ENCODE measurements at places on chromosomes 5 and 9.
A peak's percentile ranks its signal among the peaks of the same experiment; 100 is the strongest.

- no peak for DNase-seq
Measured at GRCh38 chr5:34041247-34041972, 1.6 kb downstream of the C1QTNF3 start.

- no peak for DNase-seq
Measured at GRCh38 chr9:71830929-71831328, 62.6 kb upstream of the CEMIP2 start.

GRCh38 chr5:134079748-134080581 is 34.5 kb upstream of the TCF7 start:
- DNase-seq = no peak

GRCh38 chr5:79973511-79973910 is 17.6 kb downstream of the MTX3 start:
- no peak for DNase-seq

DNA sequence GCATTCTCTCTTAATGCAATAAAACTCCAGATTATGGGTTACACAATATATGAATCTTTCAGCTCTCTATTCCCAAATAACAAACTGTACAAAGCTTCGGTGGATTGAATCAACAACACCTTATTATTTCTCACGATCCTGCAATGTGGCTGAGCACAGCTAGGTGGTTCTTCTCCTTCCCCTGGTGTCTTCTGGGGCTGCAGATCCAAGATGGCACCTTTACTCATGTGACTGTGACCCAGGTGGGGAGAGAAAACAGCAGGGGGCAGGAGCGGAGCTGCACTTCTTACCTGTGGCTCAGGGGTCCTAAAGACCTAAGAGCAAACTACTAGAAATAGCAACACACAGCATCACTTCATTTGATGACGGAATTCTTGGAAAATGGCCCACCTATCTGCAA is 233.1 kb downstream of the IRX1 start:
- no peak for DNase-seq

DNA sequence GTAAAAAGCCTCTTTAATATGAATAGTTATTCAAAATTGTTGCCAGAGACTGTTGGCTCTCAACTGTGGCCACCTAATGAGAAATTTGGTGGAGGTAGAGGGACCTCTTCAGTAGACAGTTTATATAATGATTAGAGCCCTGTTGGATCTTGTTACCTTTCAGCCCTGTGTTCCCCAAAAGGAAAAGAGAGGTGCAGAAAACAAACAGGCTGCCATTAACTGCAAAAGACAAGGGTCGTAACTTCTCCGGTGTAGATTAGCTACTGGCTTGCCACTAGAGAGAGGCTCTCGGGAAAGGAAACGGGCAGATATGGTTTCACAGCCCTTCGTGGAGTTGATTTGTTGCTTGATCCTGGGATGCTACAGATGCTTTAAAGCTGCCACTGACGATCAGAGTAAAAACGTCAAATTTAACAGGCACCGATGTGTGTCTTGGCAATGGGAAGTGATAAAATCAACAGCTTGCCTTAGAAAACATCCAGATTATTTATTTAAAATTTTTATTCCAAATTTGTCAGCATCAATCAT is 7.8 kb downstream of the FST start:
- no peak for DNase-seq

DNA sequence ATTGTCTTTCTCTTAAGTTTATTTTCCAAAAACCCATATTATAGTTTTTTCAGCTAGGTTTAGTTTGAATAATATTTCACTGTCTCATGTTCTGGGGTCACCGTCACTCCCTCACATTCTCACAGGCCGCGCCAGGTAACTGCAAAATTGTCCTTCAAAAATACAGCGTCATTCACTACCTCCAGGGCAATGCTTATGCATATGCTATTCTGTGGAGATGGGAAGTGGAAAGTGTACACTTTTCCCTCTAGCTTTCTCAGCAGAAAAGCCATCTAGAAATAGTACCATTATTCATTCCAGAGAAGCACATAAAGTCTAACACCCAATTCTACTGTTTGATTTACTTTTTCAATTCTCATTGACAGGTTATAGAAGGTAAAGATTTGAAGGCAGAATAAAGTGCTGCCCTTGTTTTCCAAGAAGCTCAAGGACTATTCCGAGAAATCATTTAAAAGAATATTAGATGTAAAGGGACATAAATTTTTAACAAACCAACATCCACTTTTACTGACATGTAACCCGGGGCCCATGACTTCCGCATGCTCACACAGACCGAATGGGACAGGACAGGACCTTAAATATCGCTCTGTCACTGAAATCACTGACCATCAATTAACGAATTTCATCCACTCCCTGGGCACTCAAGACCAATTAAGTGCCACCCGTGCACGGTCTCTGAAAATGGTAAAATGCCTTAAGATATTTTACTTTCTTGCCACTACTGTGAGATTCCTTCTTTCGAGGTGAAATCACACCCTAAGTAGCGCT is 720 bp downstream of the NUDT12 start:
- peak; percentile 57 for DNase-seq

DNA sequence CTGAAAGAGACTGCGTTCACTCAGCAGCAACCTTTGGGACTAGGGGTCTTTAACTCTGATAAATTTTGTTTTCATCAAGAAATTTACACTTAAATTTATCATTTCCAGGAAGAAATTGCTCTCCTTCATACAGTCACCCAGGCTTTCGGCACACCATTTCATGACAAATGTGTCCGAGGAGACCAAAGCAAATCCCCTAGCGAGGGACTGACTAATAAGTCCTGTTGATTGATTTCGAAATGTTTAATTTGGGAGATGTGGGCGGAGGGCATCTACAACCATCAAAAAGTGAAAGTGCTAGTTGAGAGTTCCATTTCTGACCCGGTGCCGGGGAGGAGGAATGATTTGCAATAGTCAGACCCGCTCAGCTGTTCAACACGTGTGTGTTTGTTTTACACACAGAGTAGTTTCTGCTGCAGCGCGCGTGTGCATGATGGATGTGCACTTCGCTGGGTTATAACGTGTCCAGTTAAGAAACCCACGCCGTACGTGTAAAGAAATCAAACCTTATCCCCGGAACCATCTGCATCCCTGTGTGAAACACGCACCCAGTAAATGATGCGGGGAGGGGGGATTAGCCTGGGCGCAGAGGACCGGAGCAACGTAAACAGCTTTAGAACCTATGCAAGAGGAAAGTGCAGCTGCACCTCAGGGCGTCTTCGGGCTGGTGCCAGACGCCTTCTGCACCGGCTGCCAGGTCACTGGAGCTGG is 845 bp upstream of the NR4A3 start:
- peak; percentile 41 for DNase-seq

GRCh38 chr5:73426034-73426433 is 22.5 kb downstream of the FOXD1 start:
- DNase-seq = no peak

DNA sequence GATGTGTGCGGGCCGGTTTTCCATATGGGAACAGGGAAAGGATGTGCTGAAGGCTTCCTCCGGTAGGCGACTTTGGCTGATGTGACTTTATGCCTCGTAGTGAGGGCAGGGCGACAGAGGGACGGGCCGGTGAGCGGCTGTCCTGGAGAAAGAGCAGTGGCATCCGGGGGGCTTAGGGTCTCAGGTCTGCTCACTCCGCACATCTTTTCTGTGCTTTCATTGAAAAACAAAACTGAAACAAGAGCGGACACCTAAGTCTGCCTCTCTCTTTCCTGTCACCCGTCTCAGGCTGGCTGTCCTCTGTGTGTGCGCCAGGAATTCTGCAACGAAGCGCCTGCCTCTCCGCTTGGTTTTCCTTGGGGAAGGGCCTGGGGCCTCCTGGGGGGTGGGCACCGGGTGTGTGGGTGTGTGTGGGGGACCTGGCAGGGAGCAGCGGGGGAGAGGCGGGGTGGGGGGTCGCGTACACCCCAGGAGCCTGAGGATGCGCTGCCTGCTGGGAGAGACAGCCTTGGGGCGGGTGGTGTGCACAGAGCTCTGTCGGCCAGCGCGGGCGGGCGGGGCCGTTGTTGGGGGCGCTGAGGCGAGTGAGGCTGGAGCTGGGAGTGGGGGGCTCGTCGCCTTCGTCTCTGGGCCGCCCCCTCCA is 580 bp upstream of the PRRX2 start:
- DNase-seq = no peak

- DNase-seq = no peak
Measured at GRCh38 chr5:74243634-74244033, 396.9 kb downstream of the ENC1 start.

DNA sequence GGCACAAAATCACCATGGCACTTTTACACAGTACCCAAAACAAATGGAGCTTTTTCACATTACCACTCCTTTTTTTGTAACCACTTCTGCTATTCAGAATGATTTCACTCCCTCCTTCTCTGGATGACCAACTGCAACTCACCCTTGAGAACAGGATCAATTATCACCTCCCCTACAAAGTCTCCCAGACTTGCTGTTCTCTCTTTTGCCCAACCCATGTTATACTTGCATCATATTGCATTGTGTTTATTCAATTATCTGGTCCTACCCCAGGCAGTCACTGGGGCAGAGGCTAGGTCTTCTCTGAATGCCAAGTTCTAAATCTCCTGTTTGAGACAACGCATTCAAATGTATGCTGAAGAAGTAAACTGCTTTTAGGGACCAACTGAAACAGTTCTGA is 96.0 kb downstream of the GPR21 start:
- no peak for DNase-seq

DNA sequence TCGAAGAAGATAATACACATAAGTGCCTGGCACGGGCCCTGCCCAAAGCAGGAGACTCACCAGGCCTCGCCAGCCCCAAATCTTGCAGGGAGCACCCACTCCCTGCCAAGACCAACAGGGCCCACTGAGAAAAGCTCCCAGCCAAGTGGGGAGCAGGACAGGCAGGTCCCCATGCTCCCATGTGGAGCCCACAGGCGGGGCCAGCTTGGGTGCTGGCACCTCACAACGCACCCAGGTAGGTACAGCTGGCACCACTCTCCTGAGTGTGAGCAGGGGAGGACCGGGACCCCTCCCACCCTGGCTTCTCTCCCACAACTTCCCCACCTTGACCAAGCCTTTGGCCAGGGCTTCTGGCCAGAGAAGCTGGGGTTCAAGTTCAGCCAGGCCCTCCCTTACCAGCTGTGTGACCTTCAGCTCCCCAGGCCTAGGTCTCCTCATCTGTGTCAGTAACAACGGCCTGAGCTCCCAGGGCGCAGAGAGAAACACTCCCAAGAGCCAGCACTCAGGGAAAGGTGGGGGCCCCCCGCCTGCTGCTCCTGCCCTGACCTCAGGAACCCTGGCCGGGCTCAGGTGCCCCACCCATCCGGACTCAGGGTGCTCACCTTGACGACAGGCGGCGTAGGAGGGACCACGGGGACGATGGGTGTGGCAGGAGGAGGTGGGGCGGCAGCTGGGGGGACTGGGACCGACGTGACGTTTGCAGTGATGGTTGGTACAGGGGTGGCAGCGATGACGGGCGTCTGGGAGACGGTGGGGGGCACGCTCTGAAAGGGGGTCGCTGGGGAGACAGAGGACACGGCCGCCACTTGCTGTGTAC is 17.8 kb downstream of the BRD3 start:
- DNase-seq = no peak

- DNase-seq = no peak
Measured at GRCh38 chr5:134458234-134459009, 46.7 kb upstream of the CDKN2AIPNL start.

- DNase-seq = no peak
Measured at GRCh38 chr5:108122702-108123101, 259.2 kb downstream of the FBXL17 start.

- no peak for DNase-seq
Measured at GRCh38 chr5:14173377-14174229, 30.5 kb downstream of the TRIO start.

GRCh38 chr5:6594066-6594465 is 38.8 kb downstream of the NSUN2 start:
- no peak for DNase-seq

- no peak for DNase-seq
Measured at GRCh38 chr5:159936686-159937329, 20.5 kb downstream of the ADRA1B start.

DNA sequence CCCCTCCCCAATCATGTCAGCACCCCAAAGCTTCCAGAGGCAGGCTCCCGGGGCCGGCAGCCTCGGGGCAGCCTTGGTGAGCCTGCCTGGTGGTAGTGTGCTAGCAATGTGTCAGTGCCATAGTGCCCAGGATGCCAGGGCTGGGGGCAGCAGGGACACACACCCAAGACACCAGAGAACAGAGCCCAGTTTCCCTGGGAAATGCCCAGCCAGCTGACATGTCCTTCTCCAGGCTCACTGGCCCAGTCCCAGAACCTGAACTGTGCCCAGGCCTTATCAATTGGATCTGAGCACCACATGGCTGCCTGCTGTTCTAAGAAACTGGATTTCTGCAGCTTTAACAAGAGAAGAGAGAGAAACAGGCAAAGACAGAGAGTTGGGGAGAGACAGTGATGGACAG is 74.9 kb upstream of the LRRTM2 start:
- no peak for DNase-seq

- no peak for DNase-seq
Measured at GRCh38 chr5:72379936-72380335, 59.8 kb downstream of the PTCD2 start.

GRCh38 chr5:97888439-97888838 is 705.4 kb upstream of the RIOK2 start:
- DNase-seq = no peak

- no peak for DNase-seq
Measured at GRCh38 chr9:109001275-109001676, 12.0 kb downstream of the CTNNAL1 start.

- DNase-seq = no peak
Measured at GRCh38 chr5:175354964-175355363, 89.0 kb downstream of the DRD1 start.

DNA sequence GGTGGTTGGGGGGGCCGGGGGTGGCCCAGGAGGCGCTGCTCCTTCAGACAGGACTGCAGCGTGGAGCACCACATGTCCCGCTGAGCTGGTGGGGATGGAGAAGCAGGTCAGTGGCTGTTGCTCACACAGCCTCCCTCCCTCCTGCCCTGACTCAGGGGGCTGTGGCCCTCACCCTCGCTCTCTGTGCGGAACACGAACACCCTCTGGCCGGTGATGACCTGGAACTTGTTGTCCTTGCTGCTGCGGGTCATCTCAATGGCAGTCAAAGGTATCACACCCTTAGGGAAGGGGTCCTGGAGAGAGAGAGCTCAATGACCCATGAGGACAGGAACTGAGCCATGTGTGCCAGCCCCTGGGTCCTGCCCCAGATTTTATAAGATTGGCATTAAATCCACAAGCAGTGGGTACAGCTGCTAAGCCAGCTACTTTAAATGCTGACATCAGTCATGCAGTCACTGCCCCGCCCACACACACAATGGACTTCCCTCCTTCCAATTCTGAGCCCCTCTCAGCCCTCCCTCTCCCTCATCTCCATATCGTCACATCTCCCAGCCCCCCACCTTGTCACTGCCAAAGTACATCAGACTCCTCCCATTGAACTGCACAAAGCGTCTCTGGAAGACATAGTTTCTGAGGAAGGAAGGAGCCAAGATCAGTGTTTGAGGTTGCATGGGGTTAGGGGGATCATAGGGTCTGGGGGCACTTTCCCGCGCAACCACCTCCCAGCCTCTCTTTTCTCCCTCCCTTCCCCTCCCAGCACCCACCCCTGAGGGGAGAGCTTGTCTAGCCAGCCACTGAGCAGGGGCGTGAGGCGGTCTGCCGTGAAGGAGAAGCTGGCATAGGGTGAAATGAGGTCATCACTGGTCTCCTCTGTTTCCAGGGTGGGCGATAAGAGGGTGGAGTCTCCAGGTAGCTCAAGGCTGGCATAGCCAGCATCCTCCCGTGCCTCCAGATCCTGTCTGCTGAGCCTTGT is 8.9 kb downstream of the ARAP3 start:
- no peak for DNase-seq

Measured in NCI-H1417 (cell line).